ENCODE measurements at places on chromosomes 1 and 21.

DNA sequence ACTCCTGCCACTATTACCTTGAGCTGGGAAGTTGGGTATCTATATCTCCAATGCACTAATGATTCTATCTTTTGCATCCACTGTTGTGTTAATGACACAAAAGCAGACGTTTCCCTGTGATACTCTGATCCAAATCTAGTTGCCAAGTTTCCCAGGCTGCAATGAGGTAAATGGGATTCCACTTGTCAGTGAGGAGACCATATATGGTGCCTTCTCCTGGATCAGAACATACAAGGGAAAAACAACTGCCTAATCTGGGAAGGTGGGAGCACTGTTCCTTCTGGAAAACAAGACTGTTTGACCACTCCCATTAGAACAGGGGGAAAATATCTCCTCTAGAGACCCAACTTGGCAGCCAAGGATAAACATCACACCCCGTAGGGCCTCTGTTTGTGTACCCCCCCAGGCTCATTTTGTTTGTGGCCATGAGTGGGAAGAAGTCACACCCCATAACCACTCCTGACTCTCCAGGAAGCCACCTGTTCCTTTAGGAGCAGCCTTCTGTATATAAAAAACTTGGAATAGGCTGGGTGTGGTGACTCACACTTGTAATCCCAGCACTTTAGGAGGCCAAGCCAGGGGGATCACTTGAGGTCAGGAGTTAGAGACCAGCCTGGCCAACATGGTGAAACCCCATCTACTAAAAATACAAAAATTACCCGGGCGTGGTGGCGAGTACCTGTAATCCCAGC lies 28.5 kb upstream of the SLC6A9 start:
- no peak for DNase-seq

GRCh38 chr1:221444346-221444745 lies 297.5 kb downstream of the DUSP10 start:
- DNase-seq, result no peak

GRCh38 chr1:71920556-71920955 lies 361.8 kb downstream of the NEGR1 start:
- no peak for DNase-seq

GRCh38 chr1:47232187-47232874 lies at the start of gene TAL1:
TAL1 (minus strand) TSS chr1:47232225; CDS start chr1:47225888, 6,337 bp downstream.
- no peak for DNase-seq

DNA sequence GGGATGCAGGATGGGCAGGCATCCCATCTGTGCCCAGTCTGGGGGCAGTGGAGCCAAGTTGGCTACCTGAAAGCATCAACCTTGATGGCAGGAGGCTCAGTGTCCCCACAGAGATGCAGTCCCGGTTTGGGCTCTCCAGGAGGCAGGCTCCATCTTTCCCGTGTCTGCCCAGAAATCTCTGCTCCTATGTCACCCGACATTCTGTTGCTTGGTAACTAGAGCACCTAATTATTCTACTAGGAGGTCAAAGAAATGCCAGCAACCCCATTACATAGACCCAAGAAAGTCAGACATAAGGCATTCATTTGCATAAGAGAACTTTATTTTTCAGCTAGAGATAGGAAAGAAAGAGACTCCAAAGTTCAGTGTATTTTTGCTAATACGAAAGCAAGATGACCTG lies 100.3 kb upstream of the BACE2 start:
- no peak for DNase-seq

GRCh38 chr1:115647047-115647446 lies 5.3 kb downstream of the VANGL1 start:
- DNase-seq, result no peak

DNA sequence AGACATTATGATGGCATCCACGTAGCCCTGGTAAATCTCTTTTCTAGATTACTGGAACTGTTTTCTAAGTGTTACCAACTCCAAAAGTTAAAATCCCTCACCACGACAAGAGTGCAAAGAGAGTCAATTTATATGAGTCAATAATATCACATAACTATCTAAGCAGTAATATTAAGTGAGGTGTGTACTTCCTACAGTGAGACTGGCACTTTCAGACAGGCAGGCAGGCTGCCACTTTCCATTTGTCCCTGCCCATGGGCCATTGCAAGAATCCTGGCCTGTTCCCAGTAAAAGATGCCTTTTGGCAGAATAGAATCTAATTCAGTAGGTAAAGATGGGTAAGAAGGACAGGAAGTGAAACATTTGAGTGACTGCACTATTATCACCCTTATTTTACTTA lies 355.6 kb downstream of the PTBP2 start:
- DNase-seq, result no peak

GRCh38 chr1:66253330-66253921 lies 280.5 kb upstream of the SGIP1 start:
- peak; percentile 63 for DNase-seq

DNA sequence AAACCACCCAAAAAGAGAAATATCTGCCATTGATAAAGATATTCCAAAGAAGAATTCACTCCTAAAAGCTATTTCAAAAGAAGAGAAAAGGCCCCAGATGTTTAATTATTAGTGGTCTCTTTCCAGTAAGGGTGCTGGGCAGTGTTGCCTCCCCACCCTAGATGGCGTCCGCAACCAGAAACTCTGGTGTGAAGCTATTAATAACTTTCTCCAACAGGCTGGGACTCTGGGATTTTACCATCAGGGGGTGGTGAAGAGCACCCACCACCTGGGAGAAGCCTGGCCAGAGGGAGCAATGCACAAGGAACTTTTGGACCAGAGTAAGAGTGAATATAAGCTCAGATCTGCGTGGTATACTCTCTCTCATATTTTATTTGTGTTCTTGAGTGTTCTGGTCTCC lies 115.4 kb upstream of the TIAM1 start:
- DNase-seq, result no peak

DNA sequence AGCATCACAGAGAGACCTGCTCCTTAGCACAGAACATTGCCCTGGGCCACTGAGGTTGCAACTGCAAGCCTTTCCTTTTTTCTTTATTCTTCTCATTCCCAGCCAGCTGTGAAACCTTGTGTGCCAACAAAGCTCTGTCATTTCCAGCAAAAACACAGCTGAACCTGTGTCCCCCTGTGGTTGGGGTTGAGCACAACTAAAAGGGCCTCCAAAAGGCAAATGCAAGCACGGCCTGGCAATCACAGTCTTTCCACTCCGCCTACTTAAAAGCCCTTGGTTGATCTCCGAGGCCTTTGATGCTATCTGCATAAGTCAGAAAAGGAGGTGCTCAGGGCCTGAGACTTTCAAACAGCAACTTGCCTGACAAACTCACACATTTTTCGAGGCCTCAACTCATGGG lies 32.7 kb downstream of the SUSD4 start:
- DNase-seq, result no peak

DNA sequence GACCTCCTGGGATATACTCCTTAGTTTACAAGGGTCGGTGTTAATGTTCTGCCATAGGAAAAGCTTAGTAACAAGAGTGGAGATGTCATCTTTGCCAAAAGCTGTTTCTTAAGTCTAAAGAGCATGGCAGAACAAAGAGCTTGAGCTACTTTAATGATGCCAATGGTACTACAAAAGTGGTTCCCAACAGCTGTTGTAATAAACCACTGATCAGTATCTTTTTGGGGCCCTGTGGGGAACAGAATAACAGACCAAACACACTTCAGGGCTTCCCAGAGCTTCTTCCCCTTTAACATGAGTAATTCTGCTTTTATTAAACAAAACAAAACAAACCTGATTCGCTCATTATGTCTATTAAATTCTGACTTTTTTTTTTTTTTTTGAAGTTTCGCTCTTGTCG lies 116.3 kb downstream of the NCAM2 start:
- no peak for DNase-seq

GRCh38 chr1:43760745-43761317 lies 53.5 kb downstream of the ST3GAL3 start:
- no peak for DNase-seq

DNA sequence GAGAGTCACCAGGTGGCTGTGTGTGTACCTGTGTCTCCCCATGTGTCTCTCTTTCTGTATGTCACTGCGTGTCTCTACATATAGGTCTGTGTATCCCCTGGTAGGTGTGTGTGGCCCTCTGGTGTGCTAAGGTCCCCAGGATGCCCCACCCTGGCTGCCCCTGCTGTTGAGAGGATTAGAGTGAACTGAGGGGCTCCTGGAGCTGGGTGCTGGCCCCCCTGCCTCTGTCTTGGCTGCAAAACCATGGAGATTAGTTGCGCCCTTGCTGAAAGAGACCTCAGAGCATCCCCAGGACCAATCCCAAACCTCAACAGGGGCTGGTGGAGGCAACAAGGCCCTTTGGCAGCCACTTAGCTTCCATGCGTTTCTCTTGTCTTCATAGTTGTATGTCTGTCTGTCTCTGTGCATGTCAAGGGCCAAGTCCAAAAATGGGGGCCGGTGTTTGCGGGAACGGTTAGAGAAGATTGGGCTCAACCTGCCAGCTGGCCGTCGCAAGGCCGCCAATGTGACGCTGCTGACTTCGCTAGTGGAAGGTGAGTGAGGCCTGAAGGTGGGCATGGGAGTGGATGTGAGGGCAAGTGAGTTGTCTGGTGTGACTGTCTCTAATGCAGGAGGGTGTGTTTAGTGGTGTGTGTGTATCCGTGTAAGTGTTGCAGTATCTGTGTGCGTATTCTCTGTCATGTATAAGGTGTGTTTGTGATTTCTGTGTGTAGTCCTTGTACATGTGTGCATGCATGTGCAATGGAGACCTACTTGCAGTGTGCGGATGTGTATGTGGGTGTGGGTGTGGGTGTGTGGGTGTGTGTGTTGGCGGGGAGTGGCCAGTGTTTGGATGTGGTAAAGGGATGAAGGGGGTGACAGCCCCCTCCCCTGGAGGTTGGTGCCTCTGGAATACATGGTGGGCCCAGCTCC lies 16.7 kb downstream of the TFAP2E start:
- no peak for DNase-seq

- DNase-seq, result no peak
These were observed 43.0 kb upstream of the TMEM61 start for GRCh38 chr1:54937469-54937868.

- DNase-seq, result no peak
These were observed 35.5 kb downstream of the TOMM20 start for GRCh38 chr1:235093013-235093695.

- peak; percentile 13 for DNase-seq
These were observed 9.7 kb upstream of the COL8A2 start for GRCh38 chr1:36134505-36135329.

DNA sequence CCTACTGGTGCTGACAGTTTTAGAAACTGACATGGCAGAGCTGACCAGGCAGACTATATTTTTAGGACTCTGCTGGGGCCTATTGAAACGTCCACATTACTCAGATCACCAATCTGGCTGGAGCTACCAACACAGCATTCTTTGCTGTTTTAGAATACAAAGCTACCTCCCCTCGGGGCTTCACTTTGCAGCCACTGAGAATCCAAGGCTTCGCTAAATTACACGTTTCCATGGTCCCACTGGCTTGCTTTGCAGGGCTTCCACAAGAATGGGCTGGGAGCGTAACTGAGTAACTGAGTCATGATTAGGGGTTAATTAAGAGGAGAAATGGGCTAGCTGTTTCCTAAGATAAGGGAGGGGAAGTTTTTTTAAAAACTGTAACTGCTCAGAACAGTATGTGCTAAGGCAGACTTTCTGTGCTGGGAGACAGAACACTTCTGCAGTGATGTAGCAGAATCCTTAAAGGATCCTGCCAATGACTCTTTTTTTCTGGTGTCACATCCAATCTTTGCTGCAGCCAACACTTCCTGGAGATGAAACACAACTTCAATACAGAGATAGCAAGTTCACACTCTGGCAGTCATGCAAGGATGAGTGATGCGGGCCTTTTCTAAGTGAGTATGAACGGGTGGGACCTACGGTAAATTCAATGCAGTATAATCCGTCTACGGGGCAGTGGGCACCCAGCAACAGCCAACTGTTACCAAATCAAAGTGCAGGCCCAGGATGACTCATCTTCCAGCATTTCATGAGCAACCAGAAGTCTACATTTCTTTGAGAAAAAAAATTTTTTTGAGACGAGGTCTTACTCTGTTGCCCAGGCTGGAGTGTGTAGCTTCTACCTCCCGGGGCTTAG lies 21.5 kb downstream of the NDUFS5 start:
- no peak for DNase-seq

DNA sequence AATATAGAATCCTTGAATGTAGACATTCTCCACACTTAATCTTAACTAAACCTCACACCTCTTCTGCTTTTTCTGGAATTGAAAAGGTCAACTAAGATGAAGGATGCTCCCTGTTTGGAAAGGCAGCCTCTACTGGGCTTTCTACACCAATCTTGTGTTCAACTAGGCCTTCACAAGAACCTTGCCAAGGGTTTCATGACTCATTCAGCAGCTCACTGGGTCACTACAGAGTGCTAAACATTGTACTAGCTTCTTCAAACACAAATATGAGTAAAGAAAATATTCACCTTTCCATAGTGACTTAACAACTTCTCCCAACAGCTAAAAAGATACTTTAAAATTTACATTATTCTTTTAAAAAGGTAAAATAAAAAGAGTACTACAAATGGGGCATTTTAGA lies 135.3 kb upstream of the PRMT6 start:
- no peak for DNase-seq

DNA sequence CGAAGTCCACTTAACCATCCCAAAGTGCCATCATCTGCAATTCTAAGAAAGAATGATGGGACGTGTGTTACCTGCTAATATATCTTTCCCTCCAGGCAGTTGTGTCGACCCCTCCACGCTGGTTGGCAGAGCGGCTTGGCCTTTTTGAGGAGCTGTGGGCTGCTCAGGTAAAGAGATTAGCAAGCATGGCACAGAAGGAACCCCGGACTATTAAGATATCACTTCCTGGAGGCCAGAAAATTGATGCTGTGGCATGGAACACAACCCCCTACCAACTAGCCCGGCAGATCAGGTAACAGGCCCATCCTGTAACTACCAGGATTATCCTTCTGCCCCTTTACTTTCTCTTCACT lies 520 bp downstream of the TARS2 start:
- no peak for DNase-seq

DNA sequence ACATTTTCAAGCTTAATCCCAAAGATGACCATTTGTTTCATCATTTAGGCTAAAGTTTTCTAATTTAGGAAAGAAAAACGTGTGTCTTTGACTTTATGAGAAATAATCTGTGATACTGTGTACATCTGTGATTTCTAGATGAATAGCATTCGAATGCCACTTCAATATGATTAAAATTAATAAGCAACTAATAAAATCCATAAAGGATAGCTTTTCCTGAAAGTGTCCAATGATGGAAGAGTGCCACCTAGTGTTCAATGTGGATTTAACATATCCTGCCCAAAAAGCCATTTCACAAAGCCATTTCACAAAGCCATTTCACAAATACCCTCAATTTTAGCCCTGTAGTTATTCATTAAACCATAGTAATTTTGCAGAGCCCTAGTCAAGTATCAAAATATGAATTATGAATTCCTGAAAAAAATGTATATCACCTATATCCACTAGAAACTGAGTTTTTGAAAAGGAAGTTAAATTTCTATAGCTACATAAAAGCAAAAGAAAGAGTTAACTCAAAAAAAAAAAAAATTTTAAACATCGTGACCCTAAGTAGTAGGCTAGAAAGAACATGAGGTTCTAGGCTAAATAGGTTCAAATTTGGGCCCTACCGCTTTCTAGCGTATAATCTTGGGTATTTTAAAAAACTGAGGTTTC lies 19.1 kb downstream of the NME7 start:
- peak; percentile 57 for DNase-seq

GRCh38 chr1:219419065-219419464 lies 193.8 kb downstream of the ZC3H11B start:
- no peak for DNase-seq

Data from CD4-positive, alpha-beta T cell treated with Interleukin-6 at 100 ng/mL for 8 hours (primary cell).